Inflammatory macrophage (primary cell): ENCODE measurements at places on chromosomes 6 and 20.

DNA sequence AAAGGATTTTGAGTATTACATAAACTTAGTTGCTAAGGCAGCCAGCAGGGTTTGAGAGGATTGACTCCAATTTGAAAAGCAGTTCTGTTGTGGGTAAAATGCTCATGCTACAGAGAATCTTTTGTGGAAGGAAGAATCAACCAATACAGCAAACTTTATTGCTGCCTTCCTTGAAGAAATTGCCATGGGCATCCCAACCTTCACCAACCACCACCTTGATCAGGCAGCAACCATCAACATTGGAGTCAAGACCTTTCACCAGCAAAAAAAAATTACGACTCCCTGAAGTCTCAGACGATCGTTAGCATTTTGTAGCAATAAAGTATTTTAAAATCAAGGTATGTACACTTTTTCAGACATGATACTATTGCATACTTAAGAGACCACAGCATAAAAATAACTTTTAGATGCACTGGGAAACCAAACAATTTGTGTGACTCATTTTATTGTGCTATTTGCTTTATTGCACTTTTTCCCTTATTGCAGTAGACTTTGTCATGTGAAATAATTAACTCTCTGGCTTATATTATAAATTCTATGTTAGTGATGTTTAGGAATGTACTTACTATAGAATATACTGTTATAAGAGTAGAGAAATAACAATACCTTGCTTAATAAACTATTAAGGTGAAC, 390.8 kb downstream of the CDKAL1 start:
- no peak for DNase-seq

DNA sequence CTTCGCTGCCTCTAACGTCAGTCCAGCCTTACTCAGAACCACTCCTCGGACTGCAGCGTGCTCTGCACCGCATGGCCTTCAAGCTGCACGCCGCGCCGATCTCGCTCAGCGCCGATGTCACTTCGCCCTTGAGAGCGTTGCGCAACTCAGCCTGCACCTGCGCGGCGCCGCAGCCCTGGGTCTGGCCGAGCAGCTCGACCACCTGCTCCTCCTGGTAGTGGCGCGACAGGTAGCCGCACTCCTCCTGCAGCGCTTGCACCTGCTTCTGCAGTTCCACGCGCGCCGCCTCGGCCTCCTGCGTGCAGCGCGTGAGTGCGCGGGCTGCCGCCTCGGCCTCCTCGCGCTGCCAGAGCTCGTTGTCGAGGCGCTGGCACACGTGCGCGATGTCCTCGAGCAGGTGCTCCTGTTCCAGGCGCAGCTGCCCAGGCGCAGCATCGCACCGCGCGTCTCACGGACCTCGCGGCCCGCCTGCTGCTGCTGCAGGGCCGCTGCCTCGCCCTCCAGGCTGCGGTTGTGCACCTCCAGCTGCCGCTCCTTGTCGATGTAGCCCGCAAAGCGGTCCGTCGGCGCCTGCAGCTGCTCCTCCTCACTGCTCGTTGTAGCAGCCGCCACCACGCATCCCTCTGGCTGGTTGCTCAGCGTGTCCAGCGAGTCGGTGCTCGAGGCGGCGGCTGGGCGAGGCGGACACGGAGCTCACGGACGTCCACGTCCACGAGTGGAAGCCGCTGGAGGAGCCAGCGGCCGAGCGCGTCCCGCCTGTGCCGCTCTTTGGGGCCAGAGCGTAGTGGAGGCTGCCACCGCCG, 380.6 kb upstream of the CHD6 start:
- DNase-seq = no peak

DNA sequence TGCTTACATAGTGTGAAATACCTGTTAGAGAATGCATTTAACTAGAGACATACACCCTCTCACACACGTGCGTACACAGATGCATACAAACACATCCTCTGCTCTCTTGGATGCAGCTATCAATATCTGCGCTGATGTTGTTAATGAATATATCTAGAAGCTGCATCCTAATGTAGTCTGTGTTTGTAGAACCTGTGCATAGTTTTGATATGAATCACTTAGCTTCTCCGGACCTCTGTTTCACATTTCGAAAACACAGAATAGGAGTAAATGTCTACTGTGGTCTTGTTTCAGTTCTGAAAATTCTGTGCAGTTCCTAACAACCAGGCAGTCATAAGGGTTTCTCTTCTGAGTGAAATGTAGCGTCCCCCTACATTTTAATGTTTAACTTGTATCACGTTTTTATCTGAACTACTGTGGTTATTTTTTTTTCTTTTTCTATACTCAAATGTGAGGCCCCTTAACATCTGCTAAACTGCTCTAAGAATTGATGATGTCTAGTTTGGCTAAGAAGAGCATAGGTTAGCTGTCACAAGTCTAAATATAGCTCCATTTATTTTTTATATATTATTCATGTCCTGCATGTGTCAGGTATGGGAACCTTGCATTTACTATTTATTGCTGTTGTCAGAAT, 254.5 kb downstream of the TMEM242 start:
- no peak for DNase-seq

DNA sequence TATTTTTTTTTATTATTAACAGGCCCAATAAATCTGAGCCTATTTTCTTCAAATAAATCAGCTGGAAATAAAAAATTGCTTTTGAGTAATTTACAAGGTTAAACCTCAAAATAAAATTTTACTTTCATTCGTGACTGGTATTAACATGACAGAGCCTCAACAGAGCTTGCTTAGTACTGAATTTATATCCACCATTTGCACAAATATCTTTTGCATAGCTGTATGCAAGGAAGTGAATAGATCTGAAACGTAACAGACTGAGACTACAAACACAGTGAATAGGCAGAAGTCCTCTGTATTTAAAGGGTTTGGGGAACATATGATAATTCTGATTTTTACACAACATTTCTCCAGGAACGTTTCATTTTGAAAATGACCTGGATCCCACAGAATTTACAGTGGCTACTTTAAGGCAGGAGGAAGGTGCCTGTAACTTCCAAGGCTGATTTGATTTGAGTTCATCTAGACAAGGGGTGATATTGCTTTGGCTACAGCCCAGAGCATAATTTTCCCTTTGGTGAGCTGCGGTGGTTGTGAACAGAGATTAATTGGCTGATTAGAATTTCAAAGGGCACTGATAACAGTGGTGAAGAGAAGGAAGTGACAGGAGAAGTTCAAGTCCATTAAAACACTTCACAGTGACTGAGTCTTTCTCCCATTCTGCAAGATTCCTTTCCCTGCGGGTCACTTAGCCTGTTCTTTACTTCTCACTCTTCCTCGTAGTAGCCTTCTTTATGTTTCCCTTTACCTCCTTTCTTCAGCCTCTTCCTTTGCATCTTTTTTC, 121.2 kb upstream of the SASH1 start:
- no peak for DNase-seq

DNA sequence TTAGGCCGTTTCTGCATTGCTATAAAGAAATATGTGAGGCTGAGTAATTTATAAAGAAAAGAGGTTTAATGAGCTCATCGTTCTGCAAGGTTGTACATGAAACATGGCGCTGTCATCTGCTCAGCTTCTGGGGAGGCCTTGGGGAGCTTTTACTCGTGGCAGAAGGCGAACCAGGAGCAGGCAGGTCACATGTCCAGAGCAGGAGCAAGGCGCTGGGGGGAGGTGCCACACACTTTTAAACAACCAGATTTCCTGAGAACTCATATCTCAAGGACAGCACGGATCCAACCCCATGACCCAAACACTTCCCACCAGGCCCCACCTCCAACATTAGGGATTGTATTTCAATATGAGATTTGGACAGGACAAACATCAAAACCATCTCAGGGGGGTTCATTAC, 6.4 kb upstream of the SLC13A3 start:
- no peak for DNase-seq

- no peak for DNase-seq
Measured at GRCh38 chr6:52262620-52263344, 18.5 kb upstream of the IL17F start.
